ENCODE measurements at places on chromosomes 7 and 10. TPM values are rescaled to one million over a fixed set of nuclear protein-coding genes. Genes with fewer than 3 reads are reported as not detected.

Gene INPP5F
- 329 TPM for total RNA-seq

Gene ZNF282
- 20.1 TPM for total RNA-seq

Gene DDX50
- 47.7 TPM for total RNA-seq

Gene GIMAP2
- 6.7 TPM for total RNA-seq

Gene POU6F2
- total RNA-seq, result 2.1 TPM

Gene GRB10
- 80.3 TPM for total RNA-seq

Gene RPEL1
- total RNA-seq, result not detected

Gene SLC26A3
- total RNA-seq, result not detected

Gene ARMH3
- total RNA-seq, result 22.6 TPM

Gene INSIG1
- total RNA-seq, result 75.0 TPM

Gene MAPK8
- 140 TPM for total RNA-seq
